ENCODE measurements at places on chromosomes 1 and 21.

DNA sequence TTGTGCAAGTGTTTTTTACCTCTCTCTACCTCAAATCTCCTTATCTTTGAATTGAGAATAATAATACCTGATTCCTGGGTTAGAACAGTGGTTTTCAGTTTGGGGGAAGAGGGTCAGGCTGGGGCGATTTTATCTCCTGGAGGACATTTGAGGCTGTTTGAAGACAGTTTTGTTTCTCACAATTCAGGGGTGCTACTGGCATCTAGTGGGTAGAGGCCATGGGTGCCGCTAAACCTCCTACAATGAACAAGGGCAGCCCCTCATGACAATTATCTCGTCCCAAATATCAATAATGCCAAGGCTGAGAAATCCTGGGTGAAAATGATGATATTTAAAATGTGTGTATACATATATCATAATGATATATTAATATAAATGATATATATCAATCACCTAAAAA is 139.1 kb upstream of the USH2A start:
- no peak for DNase-seq

DNA sequence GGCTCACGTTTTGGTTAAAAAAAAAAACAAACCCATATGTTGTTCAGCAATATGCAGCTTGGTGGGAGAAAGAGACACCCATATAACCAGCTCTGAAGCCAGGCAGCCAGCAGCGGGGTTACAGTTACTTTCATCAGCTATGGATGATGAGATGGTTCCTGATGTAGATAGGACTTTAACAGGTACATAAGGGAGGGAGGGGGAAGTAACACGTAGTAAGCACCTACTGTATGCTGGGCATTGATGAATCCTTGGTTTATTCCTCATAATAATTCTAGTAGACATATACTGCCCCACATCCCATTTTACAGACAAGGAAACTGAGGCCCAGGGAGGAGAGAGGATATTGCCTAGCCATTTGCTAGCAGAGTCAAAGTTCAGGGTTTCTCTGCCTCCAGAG is 2.0 kb downstream of the SLC1A7 start:
- DNase-seq, result no peak

DNA sequence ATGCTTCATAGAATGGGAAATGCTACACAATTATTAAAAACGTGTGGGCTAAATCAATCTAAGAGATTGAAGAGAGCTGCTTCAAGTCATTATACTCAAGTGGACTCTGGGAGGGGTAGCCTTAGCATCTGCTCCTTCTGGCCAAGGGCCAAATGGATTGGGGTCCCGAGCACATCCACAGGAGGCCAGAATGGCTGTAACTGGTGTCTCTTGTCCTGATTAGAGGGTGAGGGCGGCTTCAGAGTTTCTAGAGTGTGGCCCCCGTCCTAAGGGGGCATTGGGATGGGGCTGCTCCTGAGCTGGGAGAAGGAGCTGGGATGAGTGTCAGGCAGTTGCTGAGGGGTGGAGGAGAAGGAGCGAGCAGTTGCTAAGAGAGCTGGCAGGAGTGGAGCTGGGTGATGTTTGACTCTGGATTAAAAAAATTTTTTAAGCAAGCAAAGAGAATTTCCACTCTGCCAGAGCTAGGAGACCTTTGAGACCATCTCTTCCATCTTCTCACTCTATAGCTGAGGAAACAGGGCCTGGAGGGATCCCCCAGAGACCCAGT is 71.3 kb upstream of the TLR5 start:
- DNase-seq, result no peak

GRCh38 chr1:212635141-212635631 is 26.6 kb downstream of the ATF3 start:
- DNase-seq, result no peak

- DNase-seq, result no peak
Measured at GRCh38 chr1:190102757-190103326, 374.8 kb downstream of the BRINP3 start.

DNA sequence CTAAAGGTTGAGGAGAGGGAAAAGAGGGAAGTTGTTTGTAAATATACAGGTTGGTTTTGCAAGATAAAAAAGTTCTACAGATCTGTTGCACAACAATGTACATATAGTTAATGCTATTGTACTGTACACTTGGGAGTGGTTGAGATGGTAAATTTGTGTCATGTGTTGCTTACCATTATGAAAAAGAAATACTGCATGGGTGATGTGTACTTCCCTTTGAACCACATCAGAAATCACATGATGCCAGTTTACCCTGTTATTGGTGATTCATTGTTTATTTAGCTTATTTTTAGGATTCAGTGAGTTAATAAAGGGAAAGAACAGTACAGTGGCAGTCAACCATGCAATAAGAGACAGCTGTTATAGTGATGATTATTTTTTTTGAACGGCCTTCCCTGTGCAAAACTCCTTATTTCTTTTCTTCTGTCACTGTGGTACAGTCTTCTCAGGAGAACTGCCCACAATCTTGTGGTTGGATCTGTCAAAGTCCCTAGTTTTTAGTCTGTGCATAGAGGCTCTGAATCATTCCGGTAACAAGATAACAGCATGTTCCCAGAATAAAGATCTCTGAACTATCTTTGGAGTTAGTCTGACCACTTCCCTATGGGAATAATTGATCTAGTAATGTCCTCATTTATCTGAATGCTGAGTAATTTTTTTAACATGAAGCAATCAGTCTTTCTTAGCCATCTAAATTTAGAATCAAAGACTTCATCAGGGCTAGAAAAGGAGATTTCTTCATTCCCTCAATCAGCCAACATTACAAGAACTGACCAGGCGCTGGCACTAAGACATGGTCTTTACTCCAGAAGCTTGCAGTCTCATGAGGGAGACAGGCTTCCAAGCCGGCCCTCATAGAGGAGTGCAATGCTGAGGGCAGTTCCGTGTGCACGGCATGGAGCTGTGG is 84.2 kb downstream of the SH3GLB1 start:
- no peak for DNase-seq

Data from T follicular helper cell (primary cell).